ENCODE measurements at places on chromosomes 12 and 14.

- DNase-seq = no peak
Observed at GRCh38 chr14:56724013-56724412, 86.3 kb downstream of the OTX2 start.

DNA sequence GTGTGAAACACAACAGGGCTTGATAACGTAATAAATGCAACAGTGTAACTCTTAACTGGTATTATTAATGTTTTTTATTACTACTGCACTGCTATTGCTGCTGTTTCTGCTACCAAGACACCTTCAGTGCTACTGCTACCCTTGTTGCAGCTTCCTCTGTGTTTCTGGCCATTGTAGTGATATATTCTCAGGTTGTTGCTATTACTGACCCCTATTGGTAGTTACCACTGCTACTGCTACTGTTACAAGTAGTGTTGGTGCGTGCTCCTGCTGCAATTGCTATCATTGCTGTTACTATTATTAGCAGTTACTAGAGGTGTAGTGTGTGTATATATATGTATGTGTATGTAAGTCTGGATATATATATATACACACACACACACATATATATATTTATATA is 87.2 kb upstream of the PTPRB start:
- no peak for DNase-seq

DNA sequence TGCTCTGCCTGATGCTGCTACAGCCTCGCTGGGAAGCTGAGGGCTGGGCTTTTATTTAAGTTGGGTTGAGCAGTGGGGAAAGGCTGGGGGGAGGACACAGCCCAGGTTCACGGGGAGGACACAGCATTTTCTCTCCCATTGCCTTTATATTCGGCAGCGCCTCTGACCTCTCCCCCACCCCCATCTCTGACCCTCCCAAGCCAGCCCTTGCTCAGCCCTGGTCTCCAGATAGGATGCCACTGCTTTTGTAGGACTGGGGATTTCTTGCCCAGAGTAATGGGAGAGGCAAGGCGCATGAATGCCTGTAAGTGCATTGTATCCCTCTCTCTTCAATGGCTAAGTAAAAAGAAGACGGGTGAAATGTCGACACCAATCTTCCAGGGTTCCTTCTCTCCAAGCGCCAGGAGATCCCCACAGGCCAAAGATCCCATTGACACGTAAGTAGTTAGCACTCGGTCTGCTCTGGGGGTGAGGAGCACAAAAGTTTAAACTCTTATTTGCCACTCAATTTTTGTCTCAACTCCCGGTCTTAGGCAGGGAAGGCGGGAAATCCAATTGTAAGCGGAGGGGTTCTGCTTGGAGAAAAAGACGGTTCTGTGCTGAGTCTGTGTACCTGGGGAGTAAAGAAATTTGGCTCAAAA is 4.6 kb downstream of the HOXC4 start:
- no peak for DNase-seq

DNA sequence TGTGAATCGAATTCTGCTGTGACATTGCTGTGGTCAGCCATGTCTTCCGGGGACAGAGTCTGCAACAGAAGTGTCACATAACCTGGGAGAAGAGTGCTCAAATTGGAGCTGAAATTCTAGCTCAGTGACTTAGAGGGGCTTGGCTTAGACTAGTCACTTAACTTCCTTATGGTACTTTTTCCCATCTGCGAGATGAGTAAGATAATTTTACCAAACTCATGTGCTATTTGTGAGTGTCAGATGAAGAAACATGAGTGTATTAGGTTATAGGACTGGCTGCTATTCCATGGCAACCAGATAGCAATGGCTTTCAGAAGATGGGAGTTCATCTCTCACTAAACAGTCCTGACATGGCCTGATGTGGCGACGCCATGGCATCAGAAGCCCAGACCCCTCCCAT is 104.1 kb downstream of the CHST11 start:
- no peak for DNase-seq

- DNase-seq = no peak
Observed at GRCh38 chr12:14571779-14572178, 4.1 kb upstream of the PLBD1 start.

GRCh38 chr14:100279133-100279532 is 27.1 kb downstream of the SLC25A29 start:
- no peak for DNase-seq

DNA sequence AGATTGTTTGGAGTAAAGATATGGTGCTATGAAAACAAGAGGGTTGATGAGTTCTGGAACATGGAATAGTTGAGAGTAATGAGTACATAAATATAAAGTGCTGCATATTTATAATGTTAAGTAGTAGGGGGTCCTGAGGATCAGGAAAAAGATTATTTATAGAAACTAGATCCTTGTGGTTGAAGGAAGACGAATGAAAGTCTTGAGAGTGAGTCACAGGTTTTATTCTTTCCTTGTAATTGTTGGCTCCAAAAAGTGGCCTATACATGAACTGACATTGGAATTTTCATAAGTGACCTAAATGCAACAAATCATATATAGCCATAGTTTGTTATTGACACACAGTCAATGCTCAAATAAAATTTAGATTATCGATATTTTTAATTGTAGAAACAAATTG is 440.4 kb upstream of the PRICKLE1 start:
- DNase-seq = no peak

DNA sequence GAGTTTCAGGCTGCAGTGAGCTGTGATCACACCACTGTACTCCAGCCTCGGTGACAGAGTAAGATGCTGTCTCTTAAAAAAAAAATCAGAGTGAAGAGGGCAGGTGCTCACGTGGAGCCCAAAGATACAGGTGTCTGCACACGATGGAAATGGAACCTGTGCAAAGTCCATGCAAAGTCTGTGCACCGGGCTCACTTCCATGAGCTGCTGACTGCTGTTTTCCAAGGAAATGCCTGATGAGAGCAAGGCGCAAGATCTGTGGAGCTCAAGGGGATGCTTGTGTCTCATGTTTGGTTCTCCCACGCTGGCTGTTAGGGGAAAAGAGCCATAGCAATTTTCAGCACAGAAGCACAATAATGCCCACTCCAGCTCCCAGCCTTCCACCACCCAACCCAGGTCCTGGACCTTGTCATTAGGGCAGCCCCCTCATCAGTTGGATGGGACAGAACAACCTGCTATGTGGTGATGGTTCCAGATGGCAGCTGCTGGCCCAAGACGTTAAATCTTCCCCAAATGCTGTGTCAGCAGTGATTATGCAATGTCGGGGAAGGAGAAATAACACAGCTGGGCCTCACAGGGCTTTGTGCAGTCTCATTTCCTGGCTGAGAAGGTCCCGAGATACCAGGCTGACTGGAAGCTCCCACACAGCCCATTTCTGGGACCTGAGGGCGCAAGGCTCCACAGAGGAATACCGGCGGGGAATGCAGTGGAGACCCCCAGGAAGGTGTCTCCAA is 27.9 kb upstream of the DICER1 start:
- peak; percentile 58 for DNase-seq

DNA sequence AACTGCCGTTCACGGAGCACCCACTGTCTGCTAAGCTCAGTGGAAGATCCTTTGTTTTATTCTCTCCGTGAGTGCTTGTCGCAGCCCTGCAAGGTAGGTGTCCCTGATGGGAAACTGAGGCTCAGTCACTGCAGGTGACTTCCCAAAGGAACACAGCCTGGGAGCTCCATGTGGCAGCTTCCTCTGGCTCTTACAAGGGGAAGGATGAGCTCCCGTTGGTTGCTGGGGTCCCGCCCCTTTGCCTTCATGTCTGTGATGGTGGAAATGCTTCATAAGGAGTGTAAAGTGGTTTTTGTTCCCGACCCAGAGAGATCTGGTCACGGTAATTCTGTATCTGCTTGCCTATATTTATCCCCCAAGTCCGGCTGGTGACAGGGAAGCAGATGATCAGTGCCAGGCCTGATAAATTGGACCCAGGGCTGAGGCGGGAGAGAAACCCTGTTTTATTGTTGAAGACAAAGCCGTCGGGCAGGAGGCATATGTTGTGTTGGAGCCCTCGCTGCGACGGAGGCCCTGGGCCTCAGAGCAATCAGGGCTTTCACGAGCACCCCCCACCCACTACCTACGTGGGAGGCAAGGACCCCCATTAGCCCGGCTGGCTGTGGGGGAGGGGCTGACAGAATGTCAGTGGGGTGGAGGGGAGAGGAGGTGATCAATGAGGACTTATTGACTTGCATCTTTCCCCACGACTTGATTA is 91.9 kb downstream of the KIF26A start:
- no peak for DNase-seq

GRCh38 chr12:43151441-43151981 is 400.5 kb downstream of the ADAMTS20 start:
- DNase-seq = no peak

GRCh38 chr12:98217257-98217656 is 298.1 kb upstream of the TMPO start:
- no peak for DNase-seq

- peak; percentile 66 for DNase-seq
Observed at GRCh38 chr14:22099942-22100763, 426.5 kb upstream of the OR4E1 start.

DNA sequence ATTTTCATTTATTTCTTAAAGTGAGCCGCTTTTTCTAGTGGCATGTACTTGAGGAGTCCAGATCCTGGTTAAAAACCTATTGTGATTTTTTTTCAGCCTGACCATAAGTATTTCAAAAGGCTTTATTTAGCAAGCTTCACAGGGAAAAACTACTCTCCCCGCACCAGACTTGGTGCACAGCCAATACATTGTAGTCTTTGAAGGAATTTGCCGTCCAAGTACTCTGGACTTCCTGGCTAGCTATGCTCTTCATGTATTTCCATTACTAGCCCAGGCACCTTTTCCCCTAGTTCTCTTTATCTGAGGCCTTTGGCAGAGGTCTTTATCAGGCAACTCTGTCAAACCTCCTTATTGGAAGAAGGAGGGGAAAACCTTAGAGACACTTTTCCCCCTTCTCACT is 234.7 kb downstream of the CCDC91 start:
- DNase-seq = peak; percentile 41

GRCh38 chr14:61678975-61679374 is 16.3 kb upstream of the HIF1A start:
- DNase-seq = no peak

- DNase-seq = no peak
Observed at GRCh38 chr14:61150851-61151250, 130.3 kb downstream of the TMEM30B start.

GRCh38 chr12:32454866-32455265 is 55.5 kb downstream of the FGD4 start:
- no peak for DNase-seq

GRCh38 chr14:69682621-69683263 is 71.3 kb downstream of the SUSD6 start:
- no peak for DNase-seq

DNA sequence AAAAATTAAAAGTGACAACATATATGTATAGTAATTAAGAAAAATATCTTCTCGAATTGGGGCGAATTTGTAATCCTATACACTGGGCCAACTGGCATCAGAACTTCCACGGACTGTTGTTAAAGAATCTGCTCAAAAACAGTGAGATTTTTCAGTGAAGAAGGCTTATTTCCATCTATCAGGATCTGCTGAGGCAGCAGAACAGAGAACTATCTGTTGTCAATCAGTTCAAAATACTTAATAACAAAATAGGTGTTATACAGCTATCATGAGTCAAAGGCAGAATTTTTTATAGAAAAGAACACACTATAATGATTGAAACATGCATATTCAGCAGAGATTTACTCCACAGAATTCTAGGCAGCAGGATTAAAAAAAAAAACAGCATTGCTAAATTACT is 41.9 kb downstream of the IFNG-AS1 start:
- DNase-seq = no peak

GRCh38 chr12:31002999-31003398 is 70.7 kb upstream of the DDX11 start:
- peak; percentile 15 for DNase-seq

DNA sequence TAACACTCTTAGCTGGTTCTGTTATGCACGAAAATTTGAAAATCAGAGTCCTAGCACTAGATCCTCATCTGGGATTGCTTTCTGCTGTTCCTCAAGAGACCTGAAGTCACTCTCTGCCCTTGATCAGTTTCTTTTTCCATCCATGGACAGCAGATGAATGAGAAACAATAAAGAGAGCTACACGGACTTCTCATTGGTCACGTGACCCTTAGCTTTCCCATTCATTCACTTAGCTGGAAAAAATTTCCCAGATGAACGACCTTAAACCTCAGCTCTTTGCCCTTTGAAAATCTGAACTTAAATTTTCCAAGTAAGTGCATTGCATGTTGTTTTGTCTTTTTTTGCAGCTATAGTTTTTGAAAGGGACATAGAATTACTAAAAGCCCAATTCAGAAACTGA is 27.2 kb upstream of the RGS6 start:
- no peak for DNase-seq

DNA sequence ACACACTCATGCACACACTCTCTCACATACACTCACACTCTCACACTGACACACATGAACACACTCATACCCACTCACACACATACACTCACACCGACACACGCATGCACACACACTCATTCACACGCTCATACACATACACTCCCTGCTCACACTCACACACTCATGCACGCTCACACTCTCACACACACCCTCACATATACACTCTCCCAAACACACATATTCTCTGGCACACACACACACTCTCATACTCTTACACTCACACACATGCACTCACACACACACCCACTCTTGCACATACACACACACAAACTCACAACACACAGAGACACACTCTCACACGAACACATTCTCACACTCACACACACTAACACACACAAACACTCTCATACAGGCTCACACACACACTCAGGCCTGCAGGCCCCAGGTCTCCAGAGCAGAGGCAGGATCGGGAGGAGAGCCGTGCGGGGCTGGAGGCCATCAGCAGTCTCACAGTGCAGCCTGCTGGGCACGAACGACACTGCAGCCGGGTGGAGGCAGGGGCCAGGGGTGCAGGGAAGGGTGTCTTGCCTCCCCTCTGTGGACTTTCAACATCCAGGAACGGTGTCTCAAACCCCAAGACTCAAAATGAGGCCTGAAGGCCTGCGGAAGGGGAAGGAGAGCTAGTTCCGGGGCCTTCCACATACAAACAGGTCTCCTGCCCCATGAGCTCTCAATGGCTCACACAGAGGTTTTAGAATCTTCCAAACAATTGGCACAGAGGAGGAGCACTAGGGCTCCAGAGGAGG is 148.7 kb downstream of the ANO2 start:
- peak; percentile 68 for DNase-seq

DNA sequence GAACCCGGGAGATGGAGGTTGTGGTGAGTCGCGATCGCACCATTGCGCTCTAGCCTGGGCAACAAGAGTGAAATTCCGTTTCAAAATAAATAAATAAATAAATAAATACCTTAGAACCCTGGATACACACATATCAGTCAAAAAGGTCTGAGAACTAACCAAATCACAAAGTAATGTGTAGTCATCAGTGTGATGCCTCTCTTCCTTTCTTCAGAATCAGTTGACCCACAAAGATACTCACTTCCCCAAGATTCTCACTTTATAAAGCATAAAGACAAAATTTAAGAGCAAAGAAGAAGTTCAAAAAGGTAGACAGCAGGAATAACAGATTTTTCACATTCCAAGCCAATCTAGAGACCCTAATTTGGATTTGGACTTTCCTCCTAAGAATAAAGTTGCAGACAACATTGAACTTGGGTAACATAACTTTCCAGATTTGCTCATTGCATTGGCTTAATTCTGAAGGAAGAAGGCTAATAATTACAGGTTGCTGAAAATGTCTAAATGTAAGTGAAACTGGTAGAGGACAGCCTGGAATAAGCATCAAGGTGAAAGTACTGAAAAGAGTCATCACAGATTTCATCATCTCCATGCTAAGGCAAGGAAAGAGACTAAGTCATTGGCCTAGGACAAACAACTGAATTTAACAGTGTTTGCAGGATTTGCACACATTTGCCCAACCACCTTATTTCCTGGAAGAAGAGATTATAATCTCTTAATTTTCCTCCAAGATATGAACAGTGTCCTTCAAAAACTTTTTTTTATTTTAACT is 17.4 kb downstream of the TMED10 start:
- no peak for DNase-seq
